Ovary (tissue), 10 donors: ENCODE measurements at places on chromosomes 12 and 14. TPM values are rescaled to one million over a fixed set of nuclear protein-coding genes. Genes with fewer than 3 reads are reported as not detected.

Gene TROAP
- 1.2 TPM for total RNA-seq

Gene SLC17A8
- total RNA-seq = not detected

Gene HSP90B1
- total RNA-seq = 540 TPM

Gene PMCH
- total RNA-seq = not detected

Gene MYH6
- not detected for total RNA-seq

Gene RNF41
- 50.2 TPM for total RNA-seq

Gene ACOT6
- total RNA-seq = not detected

Gene CABP1
- total RNA-seq = 1.5 TPM

Gene LMO3
- total RNA-seq = 1.3 TPM

Gene TAS2R20
- total RNA-seq = 2.6 TPM

Gene INHBE
- total RNA-seq = not detected

Gene PTPRO
- total RNA-seq = 0.83 TPM

Gene ANKRD33
- total RNA-seq = not detected

Gene PLEKHD1
- 0.07 TPM for total RNA-seq

Gene NFE2
- total RNA-seq = 0.27 TPM

Gene GOLGA5
- total RNA-seq = 25.0 TPM

Gene EFS
- 21.2 TPM for total RNA-seq

Gene SPTB
- total RNA-seq = 1.1 TPM

Gene KRT74
- total RNA-seq = not detected

Gene TAMALIN
- 84.1 TPM for total RNA-seq

Gene CELA1
- not detected for total RNA-seq

Gene GPR65
- 1.7 TPM for total RNA-seq

Gene DNM1L
- 62.2 TPM for total RNA-seq

Gene IKZF4
- total RNA-seq = 33.2 TPM

Gene ADAMTS20
- not detected for total RNA-seq

Gene IFI27
- total RNA-seq = 44.5 TPM

Gene TMEM233
- total RNA-seq = 1.0 TPM

Gene SOAT2
- total RNA-seq = 0.53 TPM

Gene NKX2-8
- total RNA-seq = not detected

Gene CD63
- 406 TPM for total RNA-seq

Gene OR4E2
- not detected for total RNA-seq

Gene OR6C2
- total RNA-seq = not detected

Gene DCN
- total RNA-seq = 4,145 TPM

Gene RNASE7
- not detected for total RNA-seq

Gene ACSS3
- 43.7 TPM for total RNA-seq

Gene LRRC23
- 14.1 TPM for total RNA-seq

Gene KRT77
- not detected for total RNA-seq

Gene MGST1
- total RNA-seq = 43.1 TPM

Gene RAB21
- total RNA-seq = 8.8 TPM

Gene AQP6
- total RNA-seq = 0.08 TPM

Gene KRT83
- not detected for total RNA-seq

Gene JAG2
- 6.5 TPM for total RNA-seq

Gene RAB3IP
- total RNA-seq = 31.7 TPM

Gene IQSEC3
- 6.2 TPM for total RNA-seq

Gene PRB3
- not detected for total RNA-seq

Gene GLIPR1L1
- not detected for total RNA-seq

Gene KIF26A
- total RNA-seq = 15.6 TPM

Gene LYZ
- 9.7 TPM for total RNA-seq

Gene SLC6A13
- 1.2 TPM for total RNA-seq

Gene ASCL4
- total RNA-seq = not detected
